Activated naive CD4-positive, alpha-beta T cell (primary cell): ENCODE measurements at places on chromosomes 4 and X.

DNA sequence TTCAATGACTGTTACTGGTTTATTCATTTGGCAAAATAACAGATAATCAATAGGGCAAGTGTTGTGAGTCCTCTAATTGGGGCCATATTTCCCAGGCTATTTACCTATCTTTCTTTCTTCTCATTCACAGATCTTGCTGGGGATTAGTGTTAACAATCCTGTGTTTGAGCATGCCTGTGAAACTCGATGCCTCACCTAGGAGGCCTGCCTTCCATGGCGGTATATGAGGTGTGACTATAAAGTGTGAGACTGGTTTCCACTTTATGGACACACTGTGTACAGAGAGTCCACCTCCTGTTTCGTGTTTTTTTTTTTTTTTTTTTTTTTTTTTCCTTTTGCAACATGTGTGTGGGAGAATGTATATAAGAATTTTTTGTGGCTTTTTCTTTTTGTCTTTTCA lies 199.3 kb downstream of the BMPR1B start:
- no peak for DNase-seq

DNA sequence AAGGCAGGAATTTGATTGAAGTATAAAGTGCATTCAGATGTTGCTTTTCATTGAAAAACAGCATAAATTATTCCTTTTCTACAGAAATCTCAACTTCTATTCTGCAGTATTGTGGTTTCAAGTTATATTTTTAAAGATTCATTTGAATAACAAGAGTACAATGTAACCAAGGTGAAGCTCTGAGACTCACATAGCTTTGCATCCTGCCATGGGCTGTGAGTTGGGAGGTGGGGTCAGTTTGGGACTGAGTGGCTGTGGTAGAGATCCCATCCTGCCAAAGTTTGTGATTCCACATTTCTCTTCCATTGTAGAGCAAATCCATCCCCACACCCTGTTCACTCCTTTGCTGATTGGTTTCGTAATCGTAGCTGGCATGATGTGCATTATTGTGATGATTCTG lies 69.2 kb downstream of the KIT start:
- no peak for DNase-seq

DNA sequence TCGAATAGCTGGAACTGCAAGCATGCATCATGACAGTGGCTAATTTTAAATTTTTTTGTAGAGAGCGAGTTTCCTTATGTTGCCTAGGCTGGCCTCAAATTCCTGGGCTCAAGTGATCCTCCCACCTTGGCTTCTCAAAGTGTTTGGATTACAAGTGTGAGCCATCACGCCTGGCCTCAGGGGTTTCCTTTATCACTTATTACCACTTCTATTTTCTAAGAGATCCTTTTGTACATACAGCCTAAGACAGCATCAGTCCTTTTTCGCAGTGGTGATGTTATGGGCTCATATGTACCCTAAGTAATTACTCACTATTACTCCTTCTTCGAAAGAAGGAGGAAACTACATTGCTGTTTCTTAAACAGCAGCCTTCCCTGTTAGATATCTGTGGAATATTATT lies 54.1 kb upstream of the CDKN2AIP start:
- DNase-seq = no peak

DNA sequence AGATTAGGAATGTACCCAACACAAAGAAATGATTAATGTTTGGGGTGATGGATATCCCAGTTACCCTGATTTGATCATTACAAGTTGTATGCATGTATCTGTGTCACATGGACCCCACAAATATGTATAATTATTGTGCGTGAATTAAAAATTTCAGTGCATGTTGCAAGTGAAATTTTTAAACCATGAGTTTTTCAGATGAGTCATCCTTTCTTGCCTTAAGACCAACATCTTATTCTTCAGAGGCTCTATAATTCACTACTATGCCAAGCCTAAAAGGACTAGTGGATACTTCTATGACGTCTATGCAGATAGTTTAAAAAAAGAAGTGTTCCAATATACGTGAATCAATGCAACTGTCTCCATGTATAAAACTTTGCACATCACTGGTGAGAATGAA lies 113.0 kb upstream of the SH3RF1 start:
- no peak for DNase-seq
